NCI-H345 (cell line): ENCODE measurements at places on chromosomes 2 and 18.

DNA sequence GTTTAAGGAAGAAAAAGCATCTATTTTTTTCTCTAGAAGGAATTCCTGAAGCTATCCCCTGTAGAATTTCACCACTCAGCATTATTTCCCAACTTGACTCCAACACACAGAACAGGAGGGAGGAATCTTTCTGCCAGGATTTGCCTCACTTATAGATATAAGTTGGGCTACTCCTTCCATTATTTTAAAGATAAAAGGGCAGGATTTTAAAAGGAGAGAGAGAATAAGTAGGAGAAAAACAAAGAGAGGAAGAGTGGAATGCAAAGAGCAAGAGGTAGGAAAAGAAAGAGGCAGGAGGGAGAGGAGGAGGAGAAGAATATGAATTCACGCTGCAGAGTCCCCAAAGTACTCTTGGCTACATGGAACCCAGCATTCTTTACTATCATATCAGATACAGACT, 182.5 kb downstream of the TCF4 start:
- no peak for DNase-seq

GRCh38 chr2:229492034-229492433, 220.9 kb upstream of the PID1 start:
- DNase-seq, result no peak

DNA sequence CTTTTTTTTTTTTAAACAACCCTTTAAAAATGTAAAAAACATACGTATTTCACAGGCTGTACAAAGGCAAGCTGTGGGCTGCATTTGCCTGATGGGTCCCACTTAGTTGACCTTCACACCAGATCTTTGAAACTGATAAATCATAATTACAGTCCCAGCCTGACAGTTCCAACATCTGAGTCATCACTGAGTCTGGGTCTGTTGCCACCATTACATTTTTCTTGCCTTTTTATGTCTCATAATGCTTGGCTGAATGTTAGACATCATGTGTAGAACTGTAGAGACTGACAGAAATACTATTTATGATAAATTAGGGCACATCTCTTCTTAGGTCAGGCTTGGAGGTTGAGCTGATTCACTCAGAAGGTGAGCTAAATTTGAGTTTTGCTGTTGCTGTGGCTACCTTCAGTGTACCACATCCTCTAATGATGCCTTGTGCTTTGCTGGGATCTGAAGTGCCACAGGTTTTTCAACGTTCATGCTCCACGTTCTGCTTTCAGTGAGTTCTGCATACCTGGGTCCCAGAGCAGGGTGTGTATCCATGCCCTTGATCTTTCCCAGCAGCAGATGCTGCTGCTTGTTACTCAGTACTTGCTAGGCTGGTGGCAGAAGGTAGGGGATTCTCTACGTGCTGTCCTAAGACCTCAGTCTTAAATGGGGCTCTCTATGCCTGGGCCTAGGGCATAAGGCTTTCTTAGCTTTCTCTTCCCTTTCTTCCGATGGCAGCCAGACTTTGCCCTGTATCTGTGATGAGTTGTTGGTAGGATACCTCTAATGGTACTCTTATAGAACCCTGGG, 160.6 kb upstream of the SMAD7 start:
- no peak for DNase-seq

- no peak for DNase-seq
These were observed 120.9 kb upstream of the DLX2 start for GRCh38 chr2:172223601-172224054.

- no peak for DNase-seq
These were observed 33.5 kb downstream of the CDC42EP3 start for GRCh38 chr2:37637985-37638384.

DNA sequence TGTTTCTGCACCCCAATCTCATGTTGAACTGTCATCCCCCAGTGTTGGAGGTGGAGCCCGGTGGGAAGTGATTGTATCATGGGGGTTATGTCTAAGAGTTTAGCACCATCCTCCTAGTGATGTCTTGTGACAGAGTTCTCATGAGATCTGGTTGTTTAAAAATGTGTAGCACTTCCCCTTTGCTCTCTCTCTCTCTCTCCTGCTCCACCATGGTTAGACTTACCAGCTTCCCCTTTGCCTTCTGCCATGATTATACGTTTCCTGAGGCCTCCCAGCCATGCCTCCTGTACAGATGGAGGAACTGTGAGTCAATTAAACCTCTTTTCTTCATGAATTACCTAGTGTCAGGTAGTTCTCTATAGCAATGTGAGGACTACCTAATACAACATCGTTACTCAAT, 396.9 kb upstream of the LRATD1 start:
- no peak for DNase-seq

- DNase-seq, result peak; percentile 10
These were observed 261.6 kb downstream of the NDUFA10 start for GRCh38 chr2:239763433-239764097.

DNA sequence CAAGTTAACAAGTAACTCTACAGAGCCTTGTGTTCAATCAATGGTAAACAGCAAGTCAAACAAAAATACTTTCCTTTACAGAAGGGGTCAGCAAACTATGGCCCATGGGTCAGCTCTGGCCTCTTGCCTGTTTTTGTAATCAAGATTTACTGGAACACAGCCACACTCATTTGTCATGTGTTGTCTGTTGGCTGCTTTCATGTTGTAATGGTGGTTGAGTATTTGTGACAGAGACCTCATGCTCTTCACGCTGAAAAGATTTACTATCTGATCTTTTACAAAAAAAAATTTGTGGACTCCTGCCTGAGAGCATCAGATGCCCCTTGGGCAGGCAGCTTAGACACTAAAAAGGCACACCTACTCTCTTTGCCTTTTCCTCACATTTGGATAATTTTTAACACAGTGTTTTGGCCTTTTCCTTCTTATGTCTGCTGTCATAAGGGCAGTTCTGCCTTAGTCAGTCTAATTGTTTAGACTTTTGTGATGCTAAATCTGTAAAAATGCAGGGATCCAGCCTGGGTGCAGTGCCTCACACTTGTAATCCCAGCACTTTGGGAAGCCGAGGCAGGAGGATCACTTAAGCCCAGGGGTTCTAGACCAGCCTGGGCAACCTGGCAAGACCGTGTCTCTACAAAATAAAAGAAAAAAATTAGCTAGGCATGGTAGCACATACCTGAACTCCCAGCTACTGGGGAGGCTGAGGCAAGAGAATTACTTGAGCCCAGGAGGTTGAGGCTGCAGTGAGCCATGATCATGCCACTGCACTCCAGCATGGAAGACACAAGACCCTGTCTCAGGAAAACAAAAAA, 18.3 kb downstream of the IL1B start:
- no peak for DNase-seq

DNA sequence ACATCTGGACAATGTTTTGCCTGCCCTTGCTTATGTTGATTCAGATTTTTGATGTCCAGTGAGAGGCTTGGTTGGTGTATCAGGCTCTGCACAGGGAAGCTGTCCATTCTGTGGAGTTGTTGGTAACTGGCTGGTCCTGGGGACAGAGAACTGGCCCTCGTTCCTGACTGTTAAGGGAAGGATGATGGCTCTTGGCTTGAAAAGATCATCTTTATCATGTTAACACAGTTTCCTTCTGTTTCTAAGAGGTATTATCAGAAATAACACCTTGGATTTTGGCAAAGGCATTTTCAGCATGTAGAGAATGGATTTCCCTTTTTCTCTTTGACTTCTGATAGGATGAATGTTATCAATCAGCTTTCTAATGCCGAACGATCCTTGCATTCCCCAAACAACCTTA, 19.3 kb downstream of the STK25 start:
- no peak for DNase-seq

DNA sequence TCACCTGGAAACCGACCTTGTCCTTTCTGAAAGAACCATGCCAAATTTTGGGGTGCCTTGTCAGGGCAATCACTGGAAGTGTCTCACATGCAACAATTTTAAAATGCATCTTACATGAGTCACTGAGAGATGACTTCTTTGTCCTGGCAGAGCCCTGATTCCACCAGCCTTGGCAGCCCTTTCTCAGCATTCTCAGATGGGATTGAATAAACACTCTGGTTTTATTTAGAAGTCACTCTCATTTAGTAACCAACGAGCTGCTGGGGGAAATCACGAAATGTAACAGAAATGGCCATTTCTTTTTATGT, 3.8 kb upstream of the ATP8B1 start:
- DNase-seq, result no peak

- no peak for DNase-seq
These were observed 74.2 kb downstream of the SH3BP4 start for GRCh38 chr2:235025800-235026536.

DNA sequence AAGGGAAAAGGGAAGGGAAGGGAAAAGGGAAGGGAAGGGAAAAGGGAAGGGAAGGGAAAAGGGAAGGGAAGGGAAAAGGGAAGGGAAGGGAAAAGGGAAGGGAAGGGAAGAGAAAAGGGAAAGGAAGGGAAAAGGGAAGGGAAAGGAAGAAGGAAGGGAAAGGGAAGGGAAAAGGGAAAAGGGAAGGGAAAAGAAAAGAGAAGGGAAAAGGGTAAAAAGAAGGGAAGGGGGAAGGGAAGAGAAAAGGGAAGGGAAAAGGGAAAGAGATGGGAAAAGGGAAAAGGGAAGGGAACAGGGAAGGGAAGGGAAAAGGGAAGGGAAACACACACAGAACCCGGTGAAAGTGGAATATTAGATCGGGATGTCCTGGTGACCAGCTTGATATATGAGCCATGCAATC, 40.8 kb downstream of the EIPR1 start:
- no peak for DNase-seq

DNA sequence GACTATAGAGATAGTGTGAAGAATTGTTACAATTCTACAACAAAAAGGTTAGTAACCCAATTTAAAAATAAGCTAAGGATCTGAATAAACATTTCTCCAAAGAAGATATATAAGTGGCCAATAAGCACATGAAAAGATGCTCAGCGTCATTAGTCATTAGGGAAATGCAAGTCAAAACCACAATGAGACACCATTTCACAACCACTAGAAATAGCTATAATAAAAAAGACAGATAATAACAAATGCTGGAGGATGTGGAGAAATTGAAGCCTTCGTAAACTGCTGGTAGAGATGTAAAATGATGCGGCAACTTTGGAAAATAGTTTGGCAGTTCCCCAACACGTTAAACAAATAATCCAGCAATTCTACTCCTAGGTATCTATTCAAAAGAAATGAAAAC, 366.5 kb upstream of the POU3F3 start:
- DNase-seq, result peak; percentile 40

DNA sequence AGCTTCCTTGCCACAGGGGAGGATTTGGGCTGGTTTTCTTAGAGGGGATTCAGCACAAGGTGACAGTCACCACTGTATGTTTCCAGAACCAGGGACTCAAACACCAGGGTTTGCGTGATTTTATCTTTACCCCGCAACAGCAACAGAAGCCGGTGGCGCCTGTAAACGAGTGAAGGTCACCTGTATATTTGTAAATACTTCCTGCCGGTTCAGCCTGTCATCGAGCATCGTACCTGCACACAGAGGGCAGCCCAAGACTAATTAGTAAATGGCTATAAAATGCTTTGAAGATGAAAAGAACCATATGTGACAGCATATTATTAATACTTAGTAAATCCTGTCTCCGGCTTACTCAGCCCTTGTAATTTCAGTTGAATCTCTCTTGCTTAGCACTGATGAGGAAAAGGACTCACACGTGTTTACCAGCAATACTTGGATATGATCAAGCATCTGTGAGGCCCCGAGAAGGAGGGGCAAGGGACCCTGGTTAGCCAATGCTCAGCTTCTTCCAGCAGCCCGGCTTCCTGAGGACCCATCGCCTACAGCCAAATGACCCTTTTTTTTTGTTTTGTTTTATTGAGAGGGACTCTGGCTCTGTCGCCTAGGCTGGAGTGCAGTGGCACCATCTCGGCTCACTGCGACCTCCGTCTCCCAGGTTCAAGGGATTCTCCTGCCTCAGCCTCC, 51.3 kb upstream of the FOSL2 start:
- no peak for DNase-seq

DNA sequence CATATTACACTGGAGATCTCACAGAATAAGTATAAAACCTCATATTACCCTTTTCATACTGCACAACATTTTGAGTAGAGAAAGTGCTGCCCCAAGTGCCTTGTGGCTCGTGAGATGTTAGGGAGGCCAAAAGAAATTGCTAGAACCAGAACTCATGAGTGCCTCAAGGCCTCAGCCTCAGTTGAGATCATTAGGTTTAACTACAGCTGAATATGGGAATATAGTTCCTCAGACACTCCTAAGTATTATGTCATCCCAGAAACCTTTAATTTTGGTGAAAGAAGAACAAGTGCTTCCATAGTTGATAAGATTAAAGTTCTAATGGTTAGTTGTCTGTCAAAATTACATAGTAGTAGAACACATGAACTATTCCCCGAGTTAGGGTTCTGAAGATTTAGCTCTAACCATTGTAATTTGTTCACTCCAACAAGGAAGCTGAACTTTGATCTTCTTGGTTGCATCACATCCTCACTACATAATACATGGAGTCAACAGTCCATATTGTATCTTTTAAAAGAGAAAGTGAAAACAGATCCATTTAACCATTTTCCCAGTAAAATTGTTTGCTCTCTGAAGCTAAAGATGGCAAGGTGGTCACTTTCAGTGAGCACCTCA, 9.6 kb upstream of the AQP4 start:
- DNase-seq, result no peak

DNA sequence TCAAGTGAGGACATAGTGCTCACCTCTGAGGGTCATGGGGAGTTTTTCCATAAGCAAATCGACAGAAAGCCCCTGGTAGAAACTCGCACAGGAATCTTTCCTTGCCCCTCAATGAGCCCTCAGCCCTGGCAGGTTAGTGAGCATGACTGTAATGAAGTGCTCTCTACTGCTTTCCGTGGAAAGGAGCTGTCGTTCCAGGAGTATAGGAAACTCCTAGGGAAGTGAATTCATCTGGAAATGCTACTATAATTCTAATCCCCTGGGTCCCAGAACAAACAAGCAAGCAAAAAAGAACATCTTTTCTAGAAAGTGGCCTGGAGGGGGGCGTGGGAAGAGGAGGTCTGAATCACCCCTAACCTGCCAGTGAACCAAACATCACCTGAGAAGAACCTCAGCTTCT, 18.1 kb downstream of the BCL2L11 start:
- DNase-seq, result no peak

DNA sequence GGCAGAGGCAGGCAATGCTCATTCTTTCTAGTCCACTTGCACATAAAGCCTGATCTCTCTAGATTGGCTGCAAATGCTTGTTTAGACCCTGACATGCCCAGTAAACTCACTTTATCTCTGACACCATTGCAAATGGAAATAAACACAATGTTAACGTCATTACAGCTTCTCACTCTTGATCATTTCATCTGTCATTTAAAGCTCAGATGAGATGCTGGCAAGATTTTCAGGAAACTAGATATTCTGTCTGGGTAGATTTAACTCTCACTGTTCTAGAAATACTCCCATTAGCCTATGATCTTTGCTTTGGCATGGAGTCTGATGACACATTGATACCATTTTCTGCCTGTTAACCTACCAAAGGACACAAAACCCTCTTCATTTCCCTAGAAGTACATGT, 320.7 kb upstream of the HNRNPA3 start:
- no peak for DNase-seq

DNA sequence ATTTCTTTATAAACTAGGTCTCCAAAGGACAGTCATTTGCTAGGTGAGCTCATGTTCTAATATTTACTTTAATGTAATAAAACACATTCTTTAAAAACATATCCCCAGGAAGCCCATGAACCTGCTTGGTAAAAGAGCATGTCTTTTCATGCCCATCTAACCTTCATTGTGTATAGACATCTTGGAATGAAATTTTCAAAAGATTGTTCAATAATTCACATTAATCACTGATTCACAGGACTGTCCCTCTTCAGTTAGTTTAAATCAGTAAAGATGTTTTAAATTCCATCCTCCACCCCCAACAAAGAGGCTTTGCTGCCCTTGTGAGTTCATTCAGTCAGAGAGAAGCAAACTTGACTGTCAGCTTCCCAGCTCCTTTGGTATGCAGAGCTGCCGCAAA, 633.4 kb upstream of the CELF4 start:
- DNase-seq, result no peak
